ENCODE measurements at places on chromosomes 11 and 22. TPM values are rescaled to one million over a fixed set of nuclear protein-coding genes. Genes with fewer than 3 reads are reported as not detected.
A peak's percentile ranks its signal among the peaks of the same experiment; 100 is the strongest.

Gene VPREB3
- total RNA-seq = not detected

Gene MPZL3
- total RNA-seq = 38.9 TPM

Gene ART1
- total RNA-seq = not detected

Gene PLAAT3
- 10.2 TPM for total RNA-seq

DNA sequence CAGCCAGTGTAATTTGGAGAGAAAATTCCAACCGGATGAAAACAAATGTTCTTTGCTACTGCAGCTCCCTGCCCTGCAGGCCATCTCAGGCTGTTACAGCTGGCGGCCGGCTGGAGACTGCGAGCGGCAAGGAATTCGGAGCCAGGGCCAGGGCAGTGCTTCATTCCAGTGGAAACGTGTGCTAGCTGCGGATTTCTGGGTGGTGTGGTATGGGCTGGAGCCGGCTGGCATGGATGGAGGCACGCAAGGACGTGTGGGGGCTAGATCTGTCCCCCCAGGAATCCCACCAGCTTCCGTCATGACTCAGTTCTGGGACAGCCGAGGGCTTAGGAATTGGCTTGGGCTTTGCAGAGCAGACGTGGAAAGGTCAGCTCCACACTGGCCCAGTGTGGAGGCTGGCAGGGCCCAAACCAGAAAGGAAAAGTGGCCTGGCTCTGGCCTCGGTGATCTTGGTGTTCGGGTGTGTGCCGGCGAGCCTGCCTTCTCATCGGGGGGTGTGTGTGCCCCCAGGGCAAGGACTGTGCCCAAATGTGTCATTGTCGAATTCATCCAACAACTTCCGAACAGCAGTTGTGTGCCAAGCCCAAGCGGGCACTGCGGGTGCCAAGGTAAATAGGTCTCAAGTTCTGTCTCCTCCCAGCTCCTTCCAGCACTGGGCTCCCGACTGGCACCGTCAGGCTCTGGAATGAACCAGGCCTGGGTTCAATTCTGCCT, 48.1 kb upstream of the SHISAL1 start:
- DNase-seq = peak; percentile 77

DNA sequence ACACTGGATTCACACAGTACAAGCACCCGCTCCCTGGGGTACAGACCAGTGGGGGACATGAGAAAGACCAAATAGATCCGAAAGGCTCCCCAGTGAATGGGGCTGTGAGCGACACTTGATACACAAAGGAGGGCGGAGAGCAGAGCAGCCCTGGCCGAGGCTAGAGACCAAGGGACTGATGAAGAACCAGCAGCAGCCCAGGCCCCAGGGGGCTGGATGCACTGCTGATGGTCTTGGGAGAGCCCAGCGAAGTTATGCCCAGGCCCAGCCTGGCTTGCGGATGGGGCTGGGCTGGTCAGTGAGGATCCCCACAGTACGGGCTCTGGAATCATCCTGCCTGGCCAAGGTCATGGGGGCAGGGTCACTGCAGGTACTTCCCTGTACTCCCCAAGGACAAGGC, 23.2 kb downstream of the ARHGAP1 start:
- no peak for DNase-seq

GRCh38 chr11:113167599-113167998, 146.8 kb upstream of the TTC12 start:
- DNase-seq = no peak

GRCh38 chr11:117058761-117059261, 39.4 kb downstream of the SIK3 start:
- DNase-seq = no peak

GRCh38 chr11:574632-575312, 1.5 kb upstream of the PHRF1 start:
- DNase-seq = no peak
